ENCODE measurements at places on chromosomes 6 and 20.

GRCh38 chr6:166162599-166163342 lies 4.9 kb downstream of the TBXT start:
- DNase-seq = no peak

GRCh38 chr6:39330476-39330875 lies 8.0 kb upstream of the KCNK16 start:
- DNase-seq = no peak

DNA sequence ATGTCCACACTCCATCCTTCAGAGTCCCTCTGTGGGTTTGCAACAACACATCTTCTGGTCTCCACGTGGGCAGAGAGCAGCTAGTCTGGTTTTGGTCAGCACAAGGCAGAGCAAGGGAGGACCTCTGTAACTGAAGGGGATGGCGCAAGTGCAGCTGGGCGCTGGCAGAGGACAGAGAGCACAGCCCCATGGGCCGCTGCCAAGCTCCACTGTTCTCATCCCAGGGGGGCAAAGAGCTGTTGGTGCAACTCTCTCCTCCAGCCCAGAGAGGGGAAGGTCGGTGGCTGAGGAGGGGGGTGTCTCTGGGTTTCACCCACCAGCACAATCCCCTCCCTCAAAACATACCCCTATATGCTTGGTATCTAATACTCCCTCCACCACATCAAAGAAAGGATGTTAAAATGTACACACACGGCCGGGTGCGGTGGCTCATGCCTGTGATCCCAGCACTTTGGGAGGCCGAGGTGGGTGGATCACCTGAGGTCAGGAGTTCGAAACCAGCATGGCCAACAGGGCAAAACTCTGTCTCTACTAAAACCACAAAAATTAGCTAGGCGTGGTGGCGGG lies 9.1 kb downstream of the ATP9A start:
- no peak for DNase-seq

DNA sequence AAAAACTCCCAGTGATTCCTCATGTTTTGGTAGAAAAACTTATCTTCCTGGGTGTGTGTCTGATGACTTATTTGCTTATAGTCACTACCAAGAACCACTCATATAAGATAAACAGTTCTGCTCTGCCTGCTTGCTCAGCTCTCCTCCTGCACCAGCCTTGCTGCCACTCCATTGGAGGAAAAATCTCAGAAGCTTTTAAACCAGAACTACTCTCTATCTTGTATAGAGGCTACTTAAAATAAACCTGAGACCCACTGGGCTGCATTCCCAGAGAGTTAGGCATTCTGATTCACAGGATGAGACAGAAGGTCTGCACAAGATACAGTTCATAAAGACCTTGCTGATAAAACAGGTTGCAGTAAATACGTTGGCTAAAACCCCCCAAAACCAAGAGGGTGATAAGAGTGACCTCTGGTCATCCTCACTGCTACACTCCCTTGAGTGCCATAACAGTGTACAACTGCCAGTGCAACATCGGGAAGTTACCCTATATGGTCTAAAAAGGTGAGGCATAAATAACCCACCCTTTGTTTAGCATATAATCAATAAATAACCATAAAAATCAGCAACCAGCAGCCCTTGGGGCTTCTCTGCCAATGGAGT lies 728.3 kb downstream of the EPHA7 start:
- no peak for DNase-seq

DNA sequence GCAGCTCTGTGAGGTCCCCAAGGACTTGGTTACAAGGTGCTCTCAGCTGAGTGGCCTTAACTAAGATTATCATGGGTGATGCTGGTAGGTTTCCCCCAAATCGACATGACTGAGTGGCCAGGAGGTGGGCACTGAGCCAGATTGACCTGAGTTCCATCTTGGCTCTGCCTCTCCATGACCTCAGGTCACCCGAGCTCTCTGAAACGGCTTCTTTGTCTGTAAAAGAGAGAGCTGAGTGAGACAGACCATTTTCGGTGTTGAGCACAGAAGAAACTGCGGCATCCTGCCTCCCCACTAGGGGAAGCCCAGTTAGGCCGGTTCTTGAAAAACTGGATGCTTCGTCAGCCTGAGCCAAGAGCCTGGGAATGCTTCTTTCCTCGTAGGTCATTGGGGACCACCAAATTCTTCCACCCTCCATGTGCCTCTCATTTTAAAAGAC lies 14.1 kb upstream of the STX16 start:
- no peak for DNase-seq

DNA sequence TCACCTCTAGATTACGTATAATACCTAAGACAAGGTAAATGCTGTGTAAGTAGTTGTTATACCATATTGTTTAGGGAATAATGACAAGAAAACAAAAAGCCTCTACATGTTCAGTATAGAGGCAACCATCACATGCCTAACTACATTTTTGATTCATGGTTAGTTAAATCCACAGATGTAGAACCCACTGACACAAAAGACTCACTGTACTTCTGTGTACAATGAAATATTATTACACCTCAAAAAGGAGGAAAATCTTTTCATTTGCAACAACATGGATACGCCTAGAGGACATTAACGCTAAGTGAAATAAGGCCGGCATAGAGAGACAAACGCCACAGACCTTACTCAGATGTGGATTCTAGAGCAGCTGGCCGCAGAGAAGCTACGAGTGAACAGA lies 50.5 kb downstream of the NINL start:
- DNase-seq = no peak

- no peak for DNase-seq
These were observed 70.3 kb downstream of the PKHD1 start for GRCh38 chr6:52016915-52017748.

GRCh38 chr6:47650553-47651432 lies 47.6 kb upstream of the ADGRF4 start:
- DNase-seq = no peak

DNA sequence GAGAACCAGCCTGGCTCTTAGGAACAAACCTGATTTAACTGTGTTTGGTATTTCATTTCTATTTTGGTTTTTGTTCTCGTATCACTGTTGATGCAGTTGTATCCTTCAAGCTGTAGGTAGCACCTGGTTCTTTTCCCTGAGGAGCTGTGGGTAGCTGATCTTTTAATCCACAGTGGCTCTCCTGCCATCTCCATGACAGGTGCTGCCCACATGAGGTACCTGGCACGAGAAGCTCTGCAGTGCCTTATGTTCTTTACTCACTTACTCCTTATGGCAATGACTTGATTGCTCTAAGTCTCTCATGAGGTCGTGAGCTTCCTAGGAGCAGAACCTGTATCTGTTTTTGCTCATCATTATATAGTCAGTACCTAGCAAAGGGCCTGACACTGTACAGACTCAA lies 74.3 kb upstream of the EMILIN3 start:
- no peak for DNase-seq

DNA sequence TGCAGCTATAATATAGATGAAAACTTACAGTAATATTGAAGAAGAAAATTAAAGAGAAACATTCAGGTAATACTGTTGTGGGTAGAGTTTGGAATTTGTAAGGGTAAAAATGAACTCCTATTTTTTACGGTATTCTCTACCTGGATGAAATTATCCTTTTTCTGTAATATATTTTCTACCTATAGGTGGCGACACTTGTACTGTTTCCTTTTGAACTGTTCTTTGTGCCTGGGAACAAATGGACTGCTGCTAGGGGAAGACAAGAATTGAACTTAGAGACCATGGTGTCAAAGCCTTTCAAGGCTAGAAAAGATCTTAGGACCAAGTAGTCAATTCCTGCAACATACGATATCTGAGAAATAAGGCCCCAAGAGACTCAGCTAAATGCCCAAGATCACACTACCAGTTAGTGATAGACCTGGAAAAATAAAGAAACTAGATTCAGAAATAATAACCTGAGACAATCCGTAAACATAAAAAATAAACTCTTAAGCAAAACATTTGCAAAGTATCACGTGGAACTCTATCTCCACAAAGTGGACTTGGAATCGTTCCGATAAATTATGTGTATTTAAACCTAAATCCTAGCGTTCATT lies 383.8 kb downstream of the TFAP2A start:
- no peak for DNase-seq

- no peak for DNase-seq
These were observed 50.0 kb downstream of the DCDC2 start for GRCh38 chr6:24307881-24308280.

DNA sequence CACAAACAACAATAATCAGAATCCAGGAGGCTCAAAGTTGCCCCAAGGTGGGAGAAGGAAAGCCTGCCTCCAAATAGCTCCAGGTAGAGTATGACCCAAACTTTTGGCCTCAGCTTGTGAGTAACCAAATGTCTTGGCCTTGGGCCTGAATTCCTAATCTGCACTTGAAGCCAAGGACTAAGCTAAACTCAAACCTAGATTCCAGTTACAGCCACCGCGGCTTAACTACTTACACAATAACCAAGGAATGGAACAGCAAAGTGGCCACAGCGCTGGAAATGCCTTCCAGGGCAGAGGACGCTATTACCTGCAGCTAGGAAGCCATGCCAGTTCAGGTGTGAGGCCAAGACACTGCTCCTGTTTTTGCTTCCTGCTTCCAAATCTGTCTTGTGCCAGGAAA lies 4.6 kb downstream of the NINL start:
- no peak for DNase-seq

GRCh38 chr6:31478186-31478950 lies 19.6 kb upstream of the MICB start:
- DNase-seq = no peak

GRCh38 chr6:41763470-41763869 lies 16.2 kb downstream of the FRS3 start:
- DNase-seq = no peak

GRCh38 chr20:13791540-13792459 lies 7.0 kb downstream of the NDUFAF5 start:
- no peak for DNase-seq

All from right forelimb (tissue), 1 donor.